ENCODE measurements at places on chromosomes 11 and 22. TPM values are rescaled to one million over a fixed set of nuclear protein-coding genes. Genes with fewer than 3 reads are reported as not detected.

DNA sequence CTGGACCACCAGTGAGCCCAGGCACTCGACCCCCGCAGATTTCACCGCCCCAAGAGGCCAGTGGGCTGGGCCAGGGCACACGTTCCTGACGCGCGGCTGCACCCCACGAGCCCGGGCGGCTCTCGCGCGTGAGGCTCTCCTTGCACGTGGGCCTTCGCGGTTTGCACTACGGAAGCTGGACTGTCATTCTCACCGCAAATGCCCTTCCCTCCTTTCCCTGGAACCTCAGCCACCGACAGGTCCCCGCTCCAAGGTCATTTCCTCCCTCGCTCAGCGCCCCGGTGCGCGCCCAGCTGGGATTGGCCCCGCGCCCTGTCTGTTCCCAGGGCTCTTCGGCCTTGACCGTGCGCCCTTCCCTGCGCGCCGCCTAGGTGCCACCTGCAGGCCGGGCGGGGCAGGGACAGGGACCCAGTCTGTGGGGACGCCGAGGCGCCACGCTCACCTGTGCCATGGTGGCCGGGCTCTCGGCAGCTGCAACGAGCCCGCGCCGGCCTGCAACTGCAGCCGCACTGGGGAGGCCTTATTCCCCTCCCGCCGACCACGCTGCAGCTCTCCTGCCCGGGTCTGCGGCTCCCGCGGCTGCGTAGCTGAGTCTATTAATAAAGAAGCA lies 2.1 kb upstream of the CPT1A start:
- DNase-seq = no peak

DNA sequence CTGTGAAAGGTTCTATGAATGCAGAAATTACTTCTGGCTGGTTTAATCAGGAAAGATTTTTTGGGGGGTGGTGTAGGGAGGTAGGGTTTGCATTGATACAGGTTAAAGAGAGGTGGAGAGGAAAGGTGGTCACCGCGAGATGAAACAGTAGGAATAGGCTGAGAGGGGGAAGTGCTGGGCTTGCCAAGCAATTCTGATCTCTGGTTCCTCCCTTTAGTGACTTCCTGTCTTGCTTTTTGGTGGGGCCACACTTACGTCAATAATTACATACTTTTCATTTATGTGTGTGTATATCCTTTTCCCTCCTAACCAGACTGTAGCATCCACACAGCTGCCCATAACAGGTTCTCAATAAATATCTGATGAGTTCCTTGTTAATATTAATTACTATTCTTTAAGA lies 120.0 kb downstream of the CTNND1 start:
- no peak for DNase-seq

- no peak for DNase-seq
These were observed 4.6 kb downstream of the NLRP6 start for GRCh38 chr11:282630-283360.

DNA sequence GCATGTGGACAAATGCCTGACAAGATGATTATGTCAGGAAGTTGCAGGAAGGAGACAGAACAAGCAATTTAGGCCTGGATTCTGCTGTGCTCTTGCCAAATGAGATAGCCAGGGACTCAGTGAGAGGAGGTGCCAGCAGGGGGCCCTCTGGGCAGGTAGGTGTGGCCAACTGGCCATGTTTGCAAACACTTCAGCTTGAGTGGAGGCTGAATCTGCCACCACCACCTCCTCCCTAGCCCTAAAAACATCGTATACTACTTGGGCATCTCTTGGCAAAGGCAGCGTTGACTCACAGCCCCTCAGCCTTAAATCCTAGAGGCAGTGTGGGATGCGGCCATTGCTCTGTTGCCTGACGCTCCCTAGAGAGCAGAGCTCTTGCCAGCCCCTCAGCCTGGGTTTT lies 95.1 kb upstream of the PLET1 start:
- peak; percentile 16 for DNase-seq

- no peak for DNase-seq
These were observed 8.2 kb downstream of the RRP7A start for GRCh38 chr22:42511401-42511891.

GRCh38 chr11:117900720-117901440 lies 24.4 kb upstream of the FXYD6 start:
- no peak for DNase-seq

- DNase-seq = peak; percentile 14
These were observed 54.1 kb upstream of the B3GAT1 start for GRCh38 chr11:134466156-134466555.

DNA sequence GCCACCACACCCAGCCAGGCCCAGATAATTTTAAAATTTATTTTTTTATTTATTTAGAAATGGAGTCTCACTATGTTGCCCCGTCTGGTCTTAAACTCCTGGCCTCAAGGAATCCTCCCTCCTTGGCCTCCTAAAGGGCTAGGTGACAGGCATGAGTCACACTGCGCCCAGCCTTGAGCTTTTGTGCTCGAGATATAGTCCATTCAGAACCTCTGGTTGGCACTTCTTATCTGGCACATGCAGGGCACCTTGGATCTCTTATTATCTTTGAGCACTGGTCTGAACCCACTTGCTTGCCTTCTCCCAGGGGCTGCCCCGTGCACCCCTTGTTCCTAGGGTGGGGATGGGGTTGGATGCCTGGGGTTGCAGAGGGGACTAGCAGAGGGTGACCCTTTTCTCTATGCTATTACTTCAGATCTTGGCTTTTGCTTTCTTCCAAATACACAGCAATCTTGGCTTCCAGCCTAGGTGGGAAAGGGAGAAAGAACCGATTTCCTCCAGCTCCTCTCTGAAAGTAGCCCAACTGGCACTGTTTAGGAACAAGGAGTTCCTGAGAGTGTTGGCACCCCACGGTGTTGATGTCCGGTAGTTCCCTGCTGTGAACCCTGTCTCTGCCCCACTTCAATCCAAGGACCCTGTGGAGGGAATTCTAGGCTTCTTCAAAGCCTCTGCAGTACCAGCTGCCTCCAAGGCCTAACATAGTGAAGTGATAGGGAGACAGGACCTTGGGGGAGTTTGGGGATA lies 1.3 kb upstream of the SLC3A2 start:
- DNase-seq = no peak

DNA sequence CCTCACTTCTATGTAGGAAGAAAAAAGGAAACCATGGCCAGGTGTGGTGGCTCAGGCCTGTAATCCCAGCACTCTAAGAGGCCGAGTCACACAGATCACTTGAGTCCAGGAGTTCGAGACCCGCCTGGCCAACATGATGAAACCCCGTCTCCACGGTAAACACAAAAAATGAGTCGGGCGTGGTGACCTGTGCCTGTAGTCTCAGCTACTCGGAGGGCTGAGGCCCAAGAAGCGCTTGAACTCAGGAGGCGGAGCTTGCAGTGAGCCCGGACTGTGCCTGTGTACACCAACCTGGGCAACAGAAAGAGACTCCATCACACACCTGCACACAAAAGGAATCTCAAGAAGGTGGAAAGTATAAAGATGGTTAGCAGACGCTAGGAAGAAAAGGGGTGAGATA lies 17.7 kb downstream of the DEFB131B start:
- DNase-seq = no peak

GRCh38 chr22:44938886-44939285 lies 70.9 kb downstream of the PHF21B start:
- no peak for DNase-seq

DNA sequence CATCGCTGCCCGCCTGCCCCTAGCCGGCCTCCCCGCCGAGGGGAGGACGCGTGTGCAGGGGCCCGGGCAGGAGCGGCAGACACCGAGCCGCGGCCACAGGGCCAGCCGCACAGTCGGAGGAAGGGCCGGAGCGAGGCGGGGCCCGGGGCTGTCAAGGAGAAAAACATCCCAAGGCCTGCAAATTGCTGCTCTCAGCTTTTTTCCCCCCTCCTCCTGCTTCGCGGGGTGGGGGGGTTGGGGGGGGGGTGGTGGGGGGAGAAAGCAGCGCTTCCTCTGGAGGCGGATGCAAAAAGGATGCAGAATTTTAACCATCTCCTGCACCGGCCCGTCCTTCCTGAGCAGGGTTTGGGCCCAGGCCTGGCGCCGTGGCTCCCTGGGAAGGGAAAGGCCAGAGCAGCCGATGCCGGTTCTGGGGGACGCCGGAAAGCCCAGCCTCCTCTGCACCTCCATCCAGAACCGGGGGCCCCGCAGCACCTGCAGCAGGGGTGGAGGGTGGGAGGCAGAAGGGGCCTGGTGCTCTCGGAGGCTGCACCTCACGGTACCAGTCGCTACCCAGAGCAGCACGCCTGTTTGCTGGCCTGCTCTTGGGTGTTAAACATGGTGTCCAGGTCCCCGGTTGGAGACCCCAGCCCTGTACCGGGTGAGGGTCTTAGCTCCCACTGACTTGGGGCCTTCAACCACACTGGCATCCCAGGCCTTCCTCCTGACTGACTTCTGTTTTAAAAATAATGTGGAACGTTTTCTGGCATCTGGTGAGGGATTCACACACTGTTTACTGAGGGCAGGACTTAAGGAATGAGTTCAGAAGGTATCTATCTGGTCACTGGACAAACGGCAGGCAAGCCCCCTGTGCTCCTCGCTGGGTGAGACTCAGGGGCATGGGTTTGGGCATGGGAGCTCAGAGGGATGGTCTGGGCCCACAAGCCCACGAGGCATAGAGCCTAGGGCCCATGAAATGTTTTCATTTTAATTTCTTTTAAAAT lies 77.4 kb upstream of the WNT7B start:
- DNase-seq = no peak

GRCh38 chr22:50548921-50549790 lies 3.5 kb downstream of the KLHDC7B start:
- DNase-seq = no peak

GRCh38 chr11:32381179-32381578 lies 54.2 kb downstream of the WT1 start:
- no peak for DNase-seq

DNA sequence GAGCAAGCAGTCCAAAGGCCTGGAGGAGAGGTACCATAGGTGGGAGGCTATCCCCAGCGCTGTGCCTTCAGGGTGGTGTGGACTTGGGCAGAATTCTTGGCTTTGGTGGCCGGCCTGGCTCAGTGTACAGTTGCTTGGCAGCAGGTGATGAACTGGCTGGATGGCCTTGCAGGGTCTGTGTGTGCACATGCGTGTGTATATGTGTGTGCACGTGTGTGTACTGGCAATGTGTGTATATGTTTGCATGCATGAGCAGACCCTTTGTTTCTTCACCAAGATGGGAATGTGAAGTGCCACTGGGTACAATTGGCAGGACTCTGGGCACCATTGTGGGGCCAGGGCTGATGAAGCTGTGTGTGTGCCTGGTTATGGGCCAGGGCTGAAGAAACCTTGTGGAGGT lies 53.0 kb downstream of the CEP164 start:
- DNase-seq = no peak

- no peak for DNase-seq
These were observed 1.1 kb downstream of the DPF2 start for GRCh38 chr11:65334696-65335295.

DNA sequence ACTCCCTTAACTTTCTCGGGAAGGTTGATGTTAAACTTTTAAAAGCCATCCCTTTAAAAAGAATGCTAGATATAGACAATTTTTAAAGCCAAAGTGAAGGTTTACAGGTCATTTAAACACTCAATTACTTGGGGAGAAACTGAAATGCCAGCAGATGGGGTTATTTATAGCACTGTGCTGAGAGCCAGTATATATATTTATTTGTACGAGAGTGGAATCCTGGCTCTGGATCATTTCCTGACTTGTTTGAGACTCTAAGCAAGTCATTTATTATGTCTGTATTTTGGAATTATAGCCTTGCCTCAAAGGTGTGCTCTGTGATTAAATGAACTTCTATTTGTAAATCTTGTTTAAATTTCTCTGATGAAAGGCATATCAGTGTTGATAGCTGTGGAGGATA lies 6.8 kb upstream of the ZBED5 start:
- no peak for DNase-seq

GRCh38 chr22:48630848-48631247 lies 1196.8 kb downstream of the BRD1 start:
- no peak for DNase-seq

DNA sequence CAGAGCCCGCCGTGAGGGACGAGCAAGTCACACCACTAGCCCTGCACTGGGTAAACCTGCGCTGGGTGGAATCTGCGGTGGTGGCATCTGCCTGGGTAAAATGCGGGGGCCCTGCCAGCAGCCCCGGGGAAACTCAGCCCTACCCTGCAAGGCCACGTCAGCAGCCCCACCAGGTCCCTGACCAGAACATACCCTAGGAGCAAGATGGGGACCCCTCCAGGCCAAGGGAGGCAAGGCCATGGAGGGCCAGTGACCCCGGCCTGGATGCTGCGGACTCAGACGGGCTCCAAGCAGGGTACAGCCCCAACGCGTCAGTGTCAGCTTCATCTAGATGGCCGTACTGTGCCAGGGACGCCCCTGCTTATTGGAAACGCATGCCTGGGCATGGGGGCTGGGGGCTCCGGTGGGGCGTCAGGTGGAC lies 26.3 kb downstream of the TOLLIP start:
- no peak for DNase-seq

GRCh38 chr11:114169821-114170220 lies 110.3 kb downstream of the ZBTB16 start:
- DNase-seq = no peak

DNA sequence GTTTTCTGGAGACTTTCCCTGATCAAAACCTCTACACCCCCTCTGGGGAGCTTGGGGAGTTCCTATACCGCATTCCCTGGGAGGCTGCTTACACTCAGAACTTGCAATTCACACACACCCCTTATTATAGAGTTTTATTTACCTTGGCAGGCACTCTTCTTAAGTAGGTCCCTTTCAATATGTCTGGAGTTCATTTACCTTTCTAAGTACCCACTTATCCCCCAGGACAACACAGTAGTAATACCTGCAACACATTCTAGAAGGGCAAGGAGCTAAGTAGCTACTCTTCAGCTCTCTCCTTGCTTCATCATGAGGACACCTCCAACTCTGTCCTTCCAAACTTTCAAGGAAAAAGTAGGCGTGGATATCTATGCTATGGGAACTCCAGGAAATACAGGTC lies 127.8 kb upstream of the ANO3 start:
- DNase-seq = no peak

DNA sequence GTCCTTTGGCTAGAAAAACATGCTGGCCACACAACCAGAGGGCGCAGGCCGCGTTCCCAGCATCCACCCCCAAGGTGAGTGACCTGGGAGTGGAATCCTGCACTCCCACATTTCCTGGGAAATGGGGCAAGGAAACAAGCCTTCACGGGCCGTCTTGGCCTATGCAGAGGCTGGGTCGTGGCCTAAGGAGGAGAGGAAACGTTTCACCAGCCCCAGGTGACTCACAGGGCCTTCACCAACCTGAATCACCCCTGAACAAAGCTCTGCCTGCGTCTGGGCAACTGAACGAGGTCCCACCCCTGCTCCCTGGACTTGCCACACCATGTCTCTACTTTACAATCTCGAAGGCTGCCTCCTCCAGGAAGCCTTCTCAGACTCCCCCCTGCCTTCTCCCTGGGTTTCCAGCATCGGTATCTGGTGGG lies 13.2 kb downstream of the MYH9 start:
- no peak for DNase-seq

Gene CASP1
- total RNA-seq = not detected

Gene NNMT
- total RNA-seq = 0.82 TPM

Gene TRIM22
- total RNA-seq = 3.1 TPM

Gene LRRC56
- total RNA-seq = 2.1 TPM

Gene PELI3
- total RNA-seq = 13.6 TPM

Gene DRD4
- 0.63 TPM for total RNA-seq

Gene MOV10L1
- not detected for total RNA-seq

Gene GGTLC2
- total RNA-seq = not detected

Gene SNX15
- total RNA-seq = 31.7 TPM

All from neural crest cell (in vitro differentiated cells).